HCT116 (cell line): ENCODE measurements at places on chromosomes 11 and 22.

GRCh38 chr11:7498193-7498592 is 12.9 kb downstream of the OLFML1 start:
- DNase-seq: no peak

- no peak for DNase-seq
These were observed 4.3 kb downstream of the GRK2 start for GRCh38 chr11:67270256-67271204.

DNA sequence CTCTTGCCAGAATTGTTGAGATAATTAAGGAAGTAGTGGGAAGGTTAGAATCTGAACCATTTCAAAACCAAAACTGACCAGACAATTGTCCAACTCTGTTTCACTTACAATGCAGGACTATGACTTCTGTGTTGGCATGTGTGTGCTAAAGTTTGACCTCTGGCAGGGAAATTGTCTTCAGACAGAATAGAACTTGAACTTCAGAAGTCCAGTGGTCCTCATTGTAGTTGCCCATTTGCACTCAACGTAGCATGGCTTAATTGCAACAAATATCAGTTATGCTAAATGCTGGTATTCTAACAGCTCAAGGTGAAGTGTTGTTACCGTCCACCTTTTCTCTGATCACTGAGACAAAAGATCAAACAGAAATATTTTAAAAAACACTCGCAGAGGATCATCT is 47.2 kb downstream of the BLID start:
- DNase-seq: no peak

DNA sequence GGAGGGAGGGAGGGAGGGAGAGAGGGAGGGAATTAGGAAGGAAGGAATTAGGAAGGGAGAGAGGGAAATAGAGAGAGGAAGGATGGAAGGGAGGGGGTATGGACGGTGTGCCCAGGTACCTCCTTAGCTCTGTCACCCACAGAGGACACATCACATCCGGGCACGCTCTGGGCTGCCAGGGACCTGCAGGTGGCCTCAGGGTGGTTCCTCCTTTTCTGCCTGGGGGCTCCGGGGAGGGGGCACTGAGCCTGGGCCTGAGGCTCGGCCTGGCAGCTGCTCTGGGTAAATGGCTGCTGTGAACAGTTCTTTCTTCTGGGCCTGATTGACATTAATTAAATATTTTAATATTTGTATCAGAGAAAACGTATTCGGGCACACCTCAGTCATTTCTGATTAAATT is 733.5 kb downstream of the BRD1 start:
- DNase-seq: no peak
